ENCODE measurements at places on chromosomes 13 and 19. TPM values are rescaled to one million over a fixed set of nuclear protein-coding genes. Genes with fewer than 3 reads are reported as not detected.

Gene POLR1D
- polyA plus RNA-seq = 116 TPM

DNA sequence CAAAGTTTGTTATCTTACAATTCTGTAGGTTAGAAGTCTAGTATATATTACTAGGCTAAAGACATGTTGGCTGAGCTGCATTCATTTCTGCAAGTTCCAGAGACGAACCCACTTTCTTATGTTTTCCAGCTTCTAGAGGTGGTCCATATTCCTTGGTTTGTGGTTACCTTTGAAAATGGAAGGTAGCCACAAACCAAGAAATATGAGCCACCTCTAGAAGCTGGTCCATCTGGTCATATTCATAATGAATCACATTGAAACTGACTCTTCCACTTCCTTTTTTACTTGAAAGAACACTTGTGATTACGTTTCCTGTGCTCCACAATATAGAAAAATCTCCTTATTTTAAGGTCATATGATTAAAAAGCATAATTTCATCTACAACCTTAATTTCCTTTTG is 943.0 kb upstream of the PCDH9 start:
- no peak for DNase-seq

DNA sequence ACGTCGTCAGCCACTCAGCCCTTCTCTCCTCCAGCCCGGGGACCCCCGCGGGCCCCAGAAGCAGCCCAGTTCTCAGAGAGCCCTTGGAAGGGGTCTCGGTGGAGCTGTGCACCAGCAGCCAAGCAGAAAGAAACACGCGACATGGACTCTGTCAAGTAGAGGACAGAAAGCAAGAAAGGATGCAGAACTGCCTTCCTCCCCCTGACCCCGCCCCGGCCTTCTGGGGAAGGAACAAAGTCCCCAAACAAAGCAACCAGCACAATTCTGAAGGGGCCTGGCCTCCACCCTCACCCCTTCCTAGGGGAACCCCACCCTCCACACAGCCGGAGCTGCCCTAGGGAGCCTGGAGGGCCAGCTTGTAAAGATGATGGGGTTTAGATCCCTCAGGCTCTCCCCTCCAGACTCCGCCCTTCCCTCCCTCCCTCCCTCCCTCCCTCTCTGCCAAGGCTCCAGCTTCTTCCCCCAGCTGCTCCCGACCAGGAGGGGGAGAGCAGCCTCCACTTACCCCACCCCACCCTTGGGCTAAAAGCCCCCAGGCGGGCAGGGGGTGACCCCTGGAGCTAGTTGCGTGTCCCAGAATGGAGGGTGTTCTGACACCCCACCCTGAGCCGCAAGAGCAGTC is 7.8 kb downstream of the LYL1 start:
- DNase-seq = no peak

DNA sequence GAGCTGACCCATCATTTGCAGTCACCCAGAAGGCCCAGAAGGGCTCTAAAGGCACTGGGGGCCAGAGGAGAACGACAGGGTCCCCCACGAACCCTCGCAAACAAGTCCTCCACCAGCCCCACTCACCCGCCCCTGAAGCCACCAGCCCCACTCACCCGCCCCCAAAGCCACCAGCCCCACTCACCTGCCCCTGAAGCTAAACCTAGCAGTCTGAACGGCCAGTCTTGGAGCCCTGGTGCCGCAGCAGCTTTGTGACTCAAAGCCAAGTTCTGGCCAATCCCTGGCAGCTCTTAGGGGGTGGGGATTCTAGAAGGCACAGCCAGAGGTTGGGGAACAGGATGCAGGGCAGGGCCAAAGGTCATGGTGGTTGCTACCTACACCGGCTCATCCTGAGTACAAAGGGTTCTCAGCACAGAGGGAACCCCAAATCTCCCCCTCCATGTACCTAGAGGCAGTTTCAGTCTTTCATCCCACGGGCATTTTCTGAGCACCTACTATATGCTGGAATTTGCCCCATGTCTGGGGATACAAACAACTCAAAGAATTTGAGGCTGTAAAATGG is at the start of gene IQCN:
Gene IQCN (minus strand): TSS at position 234 of the 562 bp plus-strand sequence. CDS start 4,974 bp downstream, outside the sequence.
- DNase-seq = peak; percentile 69

GRCh38 chr19:55947532-55947931 is at the start of gene NLRP8:
Gene NLRP8 (plus strand): TSS chr19:55947832.
- no peak for DNase-seq

- no peak for DNase-seq
These were observed 18.9 kb upstream of the TRIM13 start for GRCh38 chr13:49977992-49978391.

Data from hepatocyte (in vitro differentiated cells).